ENCODE measurements at places on chromosomes 7 and 10.

- DNase-seq: no peak
Observed at GRCh38 chr10:101690461-101690860, 4.5 kb downstream of the FBXW4 start.

DNA sequence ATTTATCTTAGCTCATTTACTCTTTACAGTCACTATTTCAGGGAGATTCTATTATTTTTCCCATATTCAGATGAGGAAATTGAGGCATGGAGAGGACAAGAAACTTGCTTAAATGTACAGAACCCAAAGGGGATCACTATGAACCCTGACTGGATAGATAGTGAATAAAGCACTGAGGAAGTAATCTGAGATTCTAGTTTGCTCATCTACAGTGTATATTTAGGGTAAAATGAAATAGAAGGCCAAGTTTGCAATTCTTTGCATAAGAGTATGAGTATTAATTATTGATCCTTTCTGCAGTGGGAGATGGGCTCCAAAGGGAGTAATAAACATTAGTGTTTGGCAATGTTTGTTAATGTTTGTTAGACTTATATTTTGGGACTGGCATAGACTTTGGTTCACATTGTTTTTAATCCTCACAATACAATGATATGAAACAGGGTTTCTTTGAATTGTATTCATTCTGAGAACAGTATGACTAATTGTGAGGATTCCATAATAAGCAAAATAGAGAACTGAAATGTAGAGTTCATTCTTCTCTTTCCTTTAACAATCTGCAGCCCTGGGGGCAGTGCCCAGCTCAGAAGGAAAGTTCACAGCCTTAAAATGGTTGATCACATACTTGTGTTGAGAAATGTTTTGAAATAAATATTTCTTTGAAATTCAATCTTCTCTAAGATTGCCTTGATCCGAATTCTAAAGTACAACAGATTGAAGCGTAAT, 131.0 kb upstream of the ZNF804B start:
- DNase-seq: no peak

DNA sequence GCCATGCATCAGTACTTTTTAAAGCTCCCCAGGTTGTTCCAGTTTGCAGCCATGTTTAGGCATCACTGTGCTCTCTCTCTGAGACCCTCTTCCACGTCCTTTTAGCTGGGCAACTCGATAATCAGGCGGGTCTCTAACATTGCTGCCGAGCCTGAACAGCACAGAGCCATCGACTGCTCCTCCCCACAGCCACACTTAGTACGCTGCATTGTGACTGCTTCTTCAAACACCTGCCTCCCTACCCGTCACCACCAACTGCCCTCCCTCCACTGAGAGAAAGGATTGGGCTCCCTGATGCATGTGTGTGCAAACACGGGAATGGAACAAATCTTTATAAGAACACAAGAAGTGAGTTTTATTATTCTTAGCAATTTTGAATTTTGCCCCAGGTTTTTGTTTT, 11.4 kb upstream of the TACR2 start:
- no peak for DNase-seq

- DNase-seq: no peak
Observed at GRCh38 chr7:80124526-80125264, 9.9 kb upstream of the GNAI1 start.

DNA sequence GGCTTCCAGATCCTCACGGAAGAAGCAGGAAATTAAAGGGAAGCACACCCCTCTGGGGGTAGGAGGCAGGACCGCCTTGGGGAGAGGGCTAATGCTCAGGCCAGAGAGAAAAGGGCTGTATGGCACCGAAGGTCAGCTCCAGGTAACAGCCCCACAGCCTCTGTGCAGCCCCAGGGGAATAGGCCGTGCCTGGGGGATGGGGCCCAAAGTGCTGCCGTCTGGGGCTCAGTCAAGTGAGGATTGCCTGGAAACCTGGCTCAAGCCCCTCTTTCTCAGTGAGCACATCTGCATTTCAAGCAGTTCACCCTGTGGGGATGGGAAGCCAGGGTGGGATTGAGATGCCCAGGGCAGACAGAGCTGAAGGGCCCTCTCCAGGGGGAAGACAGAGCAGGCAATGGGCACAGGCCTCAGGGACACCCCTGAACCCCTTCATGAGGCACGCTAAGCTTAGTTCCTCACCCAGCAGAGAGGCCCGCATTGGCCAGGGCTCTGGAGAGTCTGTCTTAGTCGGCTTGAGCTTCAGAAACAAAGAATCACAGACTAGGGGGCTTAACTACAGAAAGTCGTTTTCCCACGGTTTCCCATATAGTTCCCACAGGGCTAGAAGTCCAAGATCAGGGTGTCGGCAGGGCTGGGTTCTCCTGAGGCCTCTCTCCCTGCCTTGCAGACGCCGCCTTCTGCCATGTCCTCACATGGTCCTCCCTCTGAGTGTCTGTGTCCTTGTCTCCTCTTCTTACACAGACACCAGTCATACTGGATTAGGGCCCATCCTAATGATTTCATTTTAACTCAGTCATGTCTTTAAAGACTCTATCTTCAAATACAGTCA, 118.2 kb downstream of the PTPN20 start:
- peak; percentile 9 for DNase-seq

DNA sequence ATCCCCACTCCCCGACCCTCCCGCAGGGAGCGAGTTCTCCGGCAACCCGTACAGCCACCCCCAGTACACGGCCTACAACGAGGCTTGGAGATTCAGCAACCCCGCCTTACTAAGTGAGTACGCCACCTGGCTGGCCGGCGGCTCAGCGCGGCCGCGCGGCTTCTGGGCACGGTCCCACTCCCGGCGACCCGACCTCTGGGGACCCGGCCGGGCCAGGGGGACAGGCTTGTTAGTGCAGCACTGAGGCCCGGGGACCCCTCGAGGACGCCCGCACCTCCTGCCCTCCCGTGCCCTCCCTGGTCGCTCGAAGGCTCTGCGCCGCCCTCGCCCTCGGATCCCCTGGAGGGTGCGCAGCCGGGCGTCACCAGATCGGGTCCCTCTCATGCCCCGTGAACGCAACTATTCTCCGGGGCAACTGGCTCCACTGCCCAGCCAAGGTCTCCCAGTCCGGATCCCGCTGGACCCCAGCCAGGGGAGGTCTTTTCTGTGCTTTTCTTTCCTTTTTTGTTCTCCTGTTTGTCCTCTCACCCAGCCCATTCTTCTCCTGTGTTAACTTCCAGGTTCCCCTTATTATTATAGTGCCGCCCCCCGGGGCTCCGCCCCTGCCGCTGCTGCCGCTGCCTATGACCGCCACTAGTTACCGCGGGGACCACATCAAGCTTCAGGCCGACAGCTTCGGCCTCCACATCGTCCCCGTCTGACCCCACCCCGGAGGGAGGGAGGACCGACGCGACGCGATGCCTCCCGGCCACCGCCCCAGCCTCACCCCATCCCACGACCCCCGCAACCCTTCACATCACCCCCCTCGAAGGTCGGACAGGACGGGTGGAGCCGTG, 81.8 kb downstream of the PAX2 start:
- no peak for DNase-seq

GRCh38 chr7:97480772-97481390, 251.0 kb upstream of the TAC1 start:
- DNase-seq: no peak

DNA sequence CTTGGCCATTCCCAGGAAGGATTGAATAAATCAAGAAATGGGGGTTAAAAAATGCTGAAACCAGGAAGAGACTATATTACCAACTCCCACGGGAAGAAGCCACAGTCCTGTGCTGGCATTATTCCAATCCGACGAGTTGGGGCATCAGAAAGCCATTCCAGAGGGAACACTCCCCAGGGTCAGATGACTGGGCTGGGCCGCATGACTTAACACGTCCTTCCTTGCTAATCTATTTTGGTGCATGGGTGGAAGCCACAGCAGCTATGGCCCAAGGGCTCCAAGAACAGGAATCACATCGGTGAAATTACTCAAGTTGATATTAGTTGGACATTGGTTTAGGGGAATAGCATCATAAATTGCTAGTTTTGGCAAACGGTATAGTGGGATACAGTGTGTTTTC, 592.9 kb upstream of the NRP1 start:
- no peak for DNase-seq

DNA sequence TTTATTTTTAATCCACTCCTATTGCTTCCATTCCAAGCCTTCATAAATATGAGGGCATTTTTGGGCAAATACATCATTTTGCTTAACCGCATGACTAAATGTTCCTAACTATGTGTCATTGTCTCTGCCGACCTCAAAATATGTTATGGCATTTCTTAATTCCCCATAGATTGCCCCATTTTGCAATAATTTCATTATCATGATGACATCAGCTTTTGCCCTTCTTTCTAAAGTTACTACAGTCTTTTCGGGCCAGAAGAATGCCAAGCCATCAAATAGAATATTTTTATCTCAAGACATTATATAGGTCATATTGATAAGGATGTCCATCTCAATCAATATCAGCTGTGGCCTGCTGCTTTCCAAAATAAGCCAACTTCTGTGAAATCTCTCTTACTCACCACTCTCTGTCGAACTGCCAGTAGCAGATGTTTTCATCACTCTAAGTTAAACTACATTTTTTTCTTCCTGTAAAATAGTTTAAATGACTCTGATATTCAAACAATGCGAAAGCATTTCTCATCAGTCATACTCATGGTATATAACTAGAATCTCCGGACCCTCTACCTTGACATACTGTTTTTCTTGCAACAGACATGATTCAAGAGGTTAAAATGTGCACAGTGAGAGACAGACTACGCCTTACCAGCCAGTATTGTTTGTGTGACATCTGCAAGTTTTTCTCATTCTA, 1254.6 kb upstream of the CELF2 start:
- DNase-seq: no peak

DNA sequence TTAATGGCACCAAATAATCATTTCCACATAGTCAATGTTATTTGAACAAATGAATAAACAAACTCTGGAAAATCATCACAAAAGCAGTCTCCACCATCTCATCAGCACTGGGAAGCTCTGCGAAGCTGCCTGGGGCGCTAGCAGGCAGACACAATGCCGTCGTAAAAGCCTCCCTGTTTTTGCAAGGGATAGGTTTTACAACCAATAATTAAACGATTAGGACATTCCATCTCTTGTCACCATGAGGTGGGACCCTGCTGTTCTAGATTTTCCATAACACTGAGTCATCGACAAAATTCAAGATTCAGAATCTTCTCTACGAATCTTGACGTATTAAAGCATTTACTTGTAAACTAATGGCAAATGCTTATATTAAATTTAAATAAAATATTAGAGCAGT, 172.8 kb upstream of the AKR1E2 start:
- DNase-seq: no peak

- no peak for DNase-seq
Observed at GRCh38 chr10:51030480-51030879, 43.8 kb upstream of the PRKG1 start.

DNA sequence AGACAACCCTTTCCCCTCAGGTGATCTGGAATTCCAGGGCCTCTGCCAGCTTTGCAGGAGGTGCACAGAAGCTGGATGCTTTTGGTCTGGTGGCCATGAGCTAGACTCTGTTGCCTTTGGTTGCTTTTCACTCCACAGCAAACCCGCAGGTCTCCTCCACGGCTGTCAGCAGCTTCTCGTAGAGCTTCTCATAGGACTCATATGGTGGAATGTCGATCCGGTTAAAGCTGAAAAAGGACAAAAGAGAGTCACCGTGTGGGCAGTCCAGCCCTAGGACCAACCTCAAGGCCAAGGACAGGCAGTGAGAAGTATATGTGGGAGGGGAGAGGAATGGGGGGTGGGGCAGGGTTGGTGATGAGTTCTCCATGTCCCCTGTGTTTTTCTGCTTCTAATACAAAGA, 113.5 kb downstream of the SMURF1 start:
- DNase-seq: no peak

DNA sequence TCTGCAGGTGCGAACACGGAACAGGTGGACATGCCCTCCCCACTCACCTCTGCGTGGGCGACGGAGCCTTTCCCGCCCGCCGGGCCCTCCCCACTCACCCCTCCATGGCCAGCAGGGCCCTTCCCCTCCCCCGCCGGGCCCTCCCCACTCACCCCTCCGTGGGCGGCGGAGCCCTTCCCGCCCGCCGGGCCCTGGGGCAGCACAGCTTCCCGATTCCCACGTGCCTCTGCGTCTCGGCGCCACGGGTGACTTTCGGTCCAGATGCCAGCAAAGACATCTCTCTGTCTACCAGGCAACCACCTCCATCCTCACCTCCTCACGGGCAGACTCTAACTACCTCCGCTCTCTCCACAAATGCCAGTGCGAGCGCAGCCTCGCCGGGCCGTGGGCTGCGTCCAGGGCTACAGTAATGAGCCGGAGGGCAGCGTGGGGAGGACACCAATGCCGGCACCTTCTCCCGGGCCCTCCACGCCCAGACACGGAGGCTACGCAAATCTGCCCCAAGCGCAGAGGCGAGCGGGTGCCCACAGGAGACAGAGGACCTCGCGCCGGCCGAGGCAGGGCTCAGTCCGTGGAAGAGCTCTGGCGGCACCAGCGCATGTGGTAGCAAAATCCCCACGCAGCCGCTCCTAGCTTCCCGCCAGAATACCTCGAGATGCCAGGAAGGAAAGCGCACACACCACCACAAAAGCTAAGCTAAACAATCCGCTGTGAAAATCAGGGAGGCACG, 21.8 kb downstream of the GPER1 start:
- DNase-seq: no peak

DNA sequence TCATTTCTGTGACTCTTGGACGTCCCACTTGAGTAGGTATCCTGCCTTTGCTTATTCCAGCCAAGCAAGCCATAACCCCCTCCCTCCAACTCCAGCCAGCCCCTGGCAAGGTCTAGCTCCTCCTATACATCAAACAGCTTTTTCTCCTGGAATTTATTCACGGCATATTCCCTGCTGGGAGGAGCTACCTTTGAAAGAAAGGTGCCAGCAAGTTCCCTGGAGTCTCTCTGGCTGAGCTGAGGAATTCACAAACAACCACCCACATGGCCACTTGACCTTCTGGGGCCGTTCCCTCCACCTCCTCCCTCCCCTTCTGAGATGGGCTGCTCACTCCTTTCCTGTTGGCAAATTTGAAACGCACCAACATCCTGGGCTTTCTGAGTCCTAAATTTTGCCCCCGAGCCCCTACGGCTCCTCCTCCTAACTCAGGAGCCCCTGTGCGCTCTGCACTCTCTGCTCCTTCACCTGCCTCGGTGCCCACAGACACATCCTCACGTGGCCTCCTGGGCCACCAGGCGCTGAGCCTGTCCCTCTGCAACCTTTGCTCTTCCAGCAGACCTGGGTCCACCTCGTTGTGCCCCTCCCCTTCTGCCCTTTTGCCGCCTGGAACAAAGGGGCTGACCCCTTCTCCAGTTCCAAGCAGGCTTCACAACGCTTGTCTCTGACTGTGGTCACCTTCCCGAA, 48.0 kb downstream of the HSPA12A start:
- DNase-seq: no peak

- DNase-seq: no peak
Observed at GRCh38 chr10:43899224-43899959, 250.7 kb upstream of the ZNF32 start.

All from head of caudate nucleus (tissue), 42 donors.